ENCODE measurements at places on chromosomes 6 and 20. TPM values are rescaled to one million over a fixed set of nuclear protein-coding genes. Genes with fewer than 3 reads are reported as not detected.

DNA sequence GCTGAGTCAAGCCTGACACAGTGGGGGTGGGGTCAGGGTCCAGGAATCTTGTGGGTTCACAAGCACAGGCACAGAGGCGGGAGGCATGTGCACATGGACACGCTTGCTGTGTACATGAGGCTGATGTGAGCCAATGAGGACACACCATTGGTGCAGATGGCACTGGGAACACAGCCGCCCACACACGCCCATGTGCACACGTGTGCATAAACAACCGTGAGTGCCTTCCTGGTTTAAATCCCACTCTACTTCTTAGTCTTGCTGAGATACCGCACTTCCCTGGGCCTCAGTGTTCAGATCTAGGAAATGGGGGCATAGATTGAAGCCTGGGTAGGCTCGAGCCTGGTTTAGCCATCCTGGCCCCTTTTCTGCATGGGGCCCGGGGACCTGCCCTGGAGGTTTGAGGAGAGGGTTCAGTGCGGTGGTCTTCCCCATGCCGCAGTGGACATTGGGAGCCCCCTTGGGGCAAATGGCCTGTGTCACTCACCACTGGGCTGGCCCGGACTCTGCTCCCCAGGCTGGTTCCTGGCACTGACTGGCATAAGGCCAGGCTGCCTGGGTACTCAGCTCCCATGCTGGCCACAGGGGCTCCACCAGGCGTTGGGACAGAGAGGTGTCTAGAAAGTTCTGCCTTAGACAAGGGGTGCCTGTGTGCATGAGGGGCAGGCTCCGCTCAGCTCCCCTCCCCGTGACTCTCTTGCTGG, 60.2 kb downstream of the CEBPB start:
- H3K4me3 ChIP-seq: no peak overlapping the region
- H3K36me3 ChIP-seq: no peaks in the 10 kb centered on the region
- no peak for DNase-seq
- H3K27me3 ChIP-seq: peaks cover 15% of the 10 kb centered on the region

DNA sequence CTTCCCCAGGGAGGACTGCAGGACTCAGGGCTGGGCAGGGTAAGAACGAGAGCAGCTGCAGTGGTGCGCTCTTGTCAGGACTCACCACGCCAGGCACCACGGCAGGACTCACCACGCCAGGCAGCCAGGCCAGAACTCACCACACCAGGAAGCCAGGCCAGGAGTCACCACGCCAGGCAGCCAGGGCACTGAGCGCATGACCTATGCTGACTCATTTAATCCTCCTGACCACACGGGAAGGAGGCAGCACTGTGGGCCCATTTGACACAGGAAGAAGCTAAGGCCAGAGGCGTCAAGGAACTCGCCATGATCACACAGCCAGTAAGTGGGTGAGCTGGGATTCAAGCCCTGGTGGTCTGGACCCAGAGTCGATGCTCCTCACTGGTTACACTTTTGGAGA, 189.3 kb downstream of the PREX1 start:
- H3K4me1 ChIP-seq: peaks cover 14% of the 10 kb centered on the region
- no peak for DNase-seq
- no peak overlapping the region for H3K4me3 ChIP-seq
- no peak overlapping the region for H3K27ac ChIP-seq
- no peaks in the 10 kb centered on the region for H3K27me3 ChIP-seq

- H3K36me3 ChIP-seq: no peaks in the 10 kb centered on the region
- peaks cover 24% of the 10 kb centered on the region for H3K27me3 ChIP-seq
- no peak overlapping the region for H3K4me3 ChIP-seq
Measured at GRCh38 chr6:29376003-29376402, 912 bp upstream of the OR12D3 start.

- H3K27ac ChIP-seq: no peak overlapping the region
- no peaks in the 10 kb centered on the region for H3K36me3 ChIP-seq
- no peak overlapping the region for H3K4me3 ChIP-seq
- H3K27me3 ChIP-seq: peaks cover 2% of the 10 kb centered on the region
- no peak for DNase-seq
- no peaks in the 10 kb centered on the region for H3K4me1 ChIP-seq
Measured at GRCh38 chr20:54347166-54347833, 128.1 kb upstream of the DOK5 start.

GRCh38 chr6:53020005-53020744, 25.1 kb upstream of the GSTA4 start:
- DNase-seq: no peak
- H3K36me3 ChIP-seq: peaks cover 11% of the 10 kb centered on the region
- no peak overlapping the region for H3K4me3 ChIP-seq
- peaks cover 4% of the 10 kb centered on the region for H3K4me1 ChIP-seq

DNA sequence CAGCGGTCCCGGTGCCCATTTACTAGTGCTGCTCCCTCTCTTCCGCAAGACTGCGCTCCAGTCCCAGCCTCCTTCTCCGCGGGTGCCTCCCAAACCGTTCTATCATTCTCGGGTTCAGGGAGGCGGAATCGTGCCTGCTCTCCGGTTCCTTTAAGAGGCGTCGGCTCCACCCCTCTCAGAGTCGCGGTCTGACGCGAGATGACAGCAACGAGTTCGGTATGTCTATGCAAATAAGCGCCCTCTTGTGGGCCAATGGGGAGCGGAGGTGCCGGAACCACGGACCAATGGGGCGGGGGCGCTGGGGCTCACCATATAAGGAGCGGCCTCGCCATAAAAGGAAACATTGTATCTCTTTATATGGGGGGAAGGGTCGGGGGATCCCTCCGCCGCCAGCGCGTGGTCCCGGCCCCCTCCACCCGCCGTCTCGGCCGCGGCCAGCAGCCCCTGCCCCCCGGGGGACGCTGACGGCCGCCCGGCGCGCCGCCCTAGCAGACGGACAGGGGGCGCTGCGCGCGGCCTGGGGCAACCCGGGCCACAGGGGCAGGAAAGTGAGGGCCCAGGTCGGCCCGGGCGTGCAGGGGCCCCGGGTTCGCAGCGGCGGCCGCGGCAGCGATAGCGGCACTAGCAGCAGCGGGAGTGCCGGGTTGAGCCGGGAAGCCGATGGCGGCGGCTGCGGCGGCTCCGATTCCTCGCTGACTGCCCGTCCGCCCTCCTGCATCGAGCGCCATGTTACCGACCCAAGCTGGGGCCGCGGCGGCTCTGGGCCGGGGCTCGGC, at the start of gene SRF:
Gene SRF (plus strand): TSS at position 339 of the 776 bp plus-strand sequence. CDS start 388 bp downstream, at position 727.
- DNase-seq: peak; percentile 100
- peak within 1 kb of the TSS; percentile 97 for H3K4me3 ChIP-seq
- peak within 1 kb of the TSS; percentile 94 for H3K27ac ChIP-seq
- H3K27me3 ChIP-seq: no peaks in the 10 kb centered on the region
- H3K4me1 ChIP-seq: peaks cover 48% of the 10 kb centered on the region

- H3K4me3 ChIP-seq: no peak overlapping the region
- peaks cover 3% of the 10 kb centered on the region for H3K27me3 ChIP-seq
- DNase-seq: no peak
- no peaks in the 10 kb centered on the region for H3K4me1 ChIP-seq
- no peak overlapping the region for H3K27ac ChIP-seq
- H3K36me3 ChIP-seq: no peaks in the 10 kb centered on the region
Measured at GRCh38 chr20:46232539-46232938, 75.8 kb downstream of the CDH22 start.

- DNase-seq: no peak
- H3K4me3 ChIP-seq: no peak overlapping the region
- peaks cover 2% of the 10 kb centered on the region for H3K27me3 ChIP-seq
Measured at GRCh38 chr6:154555073-154555677, 44.7 kb upstream of the CNKSR3 start.

DNA sequence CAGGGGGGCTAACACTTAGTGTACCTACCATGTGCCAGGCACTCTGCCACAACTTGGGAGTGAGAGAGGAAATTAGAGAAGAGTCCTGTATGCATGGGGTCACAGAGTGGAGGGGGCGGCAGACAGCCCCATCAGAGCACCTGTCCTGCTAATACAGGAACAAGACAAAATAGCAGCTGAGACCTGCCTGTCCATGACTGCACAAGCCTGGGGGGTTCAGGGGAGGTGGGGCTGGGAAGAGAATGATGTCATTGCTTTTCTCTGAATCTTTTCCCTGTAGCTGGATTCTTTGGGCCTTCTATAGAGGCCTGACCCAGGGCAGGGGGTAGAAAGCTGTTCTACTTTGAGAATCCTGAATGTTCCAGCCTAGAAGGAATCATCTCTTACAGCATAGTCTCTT, 37.4 kb downstream of the FOXP4 start:
- H3K36me3 ChIP-seq: no peaks in the 10 kb centered on the region
- H3K27ac ChIP-seq: no peak overlapping the region
- DNase-seq: no peak
- no peaks in the 10 kb centered on the region for H3K27me3 ChIP-seq
- H3K4me1 ChIP-seq: peaks cover 2% of the 10 kb centered on the region
- no peak overlapping the region for H3K4me3 ChIP-seq

DNA sequence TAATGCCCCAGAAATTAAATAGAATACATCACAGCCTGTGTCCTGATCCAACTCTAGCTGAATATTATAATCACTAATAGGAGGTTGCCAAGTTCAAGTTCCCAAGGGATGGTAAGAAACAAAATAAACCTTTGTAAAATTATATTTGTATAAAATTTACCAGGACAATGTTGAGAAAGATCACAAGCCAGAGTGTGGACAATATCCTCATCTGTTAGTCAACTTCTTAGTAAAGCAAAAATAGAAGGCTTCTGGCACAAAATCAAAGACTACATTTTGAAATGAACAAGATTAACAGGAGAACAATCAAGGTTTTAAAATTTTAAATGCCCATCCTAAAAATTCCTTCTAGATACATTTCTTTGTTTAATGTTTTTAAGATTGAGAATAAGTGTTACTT, 290.4 kb upstream of the HSF2 start:
- no peak overlapping the region for H3K4me3 ChIP-seq
- no peak overlapping the region for H3K27ac ChIP-seq
- DNase-seq: no peak
- no peaks in the 10 kb centered on the region for H3K27me3 ChIP-seq
- H3K4me1 ChIP-seq: no peaks in the 10 kb centered on the region

The TXLNB gene
- 0.35 TPM for total RNA-seq

The DEFB114 gene
- total RNA-seq: not detected

The ANKRD66 gene
- total RNA-seq: not detected

The CDH4 gene
- total RNA-seq: not detected

The VGLL2 gene
- not detected for total RNA-seq

The OXT gene
- total RNA-seq: not detected
